ENCODE measurements at places on chromosomes 11 and 22.
A peak's percentile ranks its signal among the peaks of the same experiment; 100 is the strongest.

GRCh38 chr11:44208976-44209603 is 100.8 kb downstream of the ALX4 start:
- DNase-seq, result no peak

- DNase-seq, result no peak
Measured at GRCh38 chr11:44999068-44999467, 48.4 kb upstream of the TP53I11 start.

- no peak for DNase-seq
Measured at GRCh38 chr11:126334659-126335462, 20.6 kb upstream of the ST3GAL4 start.

DNA sequence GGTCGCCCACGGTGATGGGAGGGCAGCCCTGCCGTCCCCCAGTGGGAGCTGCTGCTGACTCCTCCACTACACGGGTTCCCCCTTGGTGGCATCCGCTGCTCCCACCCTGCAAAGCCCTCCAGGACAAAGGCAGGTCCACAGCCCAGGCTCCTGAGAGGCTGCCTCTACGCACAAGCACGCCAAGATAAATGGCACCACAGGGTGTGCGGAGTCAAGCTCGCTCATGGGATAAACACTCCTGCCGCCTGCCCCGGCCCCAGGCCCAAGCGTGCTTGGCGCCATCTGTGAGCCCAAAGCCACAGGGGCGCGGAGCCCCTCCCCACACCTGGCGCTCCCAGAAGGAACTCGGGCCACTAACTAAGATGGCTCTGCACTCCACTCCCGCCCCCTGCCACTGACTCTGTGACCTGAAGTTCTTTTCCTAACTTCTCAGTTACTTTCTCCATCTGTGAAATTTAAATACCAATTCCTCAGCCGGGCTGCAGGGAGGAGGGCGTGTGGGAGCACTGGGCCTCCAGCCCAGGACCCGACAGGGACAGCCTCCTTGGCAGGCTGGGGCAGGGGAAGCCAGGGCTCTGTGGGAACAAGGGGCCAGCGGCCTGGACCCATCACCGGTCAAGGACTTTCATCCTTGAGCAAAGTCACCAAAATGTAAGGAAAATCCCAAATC is 14.9 kb downstream of the EHD1 start:
- no peak for DNase-seq

- no peak for DNase-seq
Measured at GRCh38 chr11:110524238-110524637, 94.5 kb downstream of the FDX1 start.

DNA sequence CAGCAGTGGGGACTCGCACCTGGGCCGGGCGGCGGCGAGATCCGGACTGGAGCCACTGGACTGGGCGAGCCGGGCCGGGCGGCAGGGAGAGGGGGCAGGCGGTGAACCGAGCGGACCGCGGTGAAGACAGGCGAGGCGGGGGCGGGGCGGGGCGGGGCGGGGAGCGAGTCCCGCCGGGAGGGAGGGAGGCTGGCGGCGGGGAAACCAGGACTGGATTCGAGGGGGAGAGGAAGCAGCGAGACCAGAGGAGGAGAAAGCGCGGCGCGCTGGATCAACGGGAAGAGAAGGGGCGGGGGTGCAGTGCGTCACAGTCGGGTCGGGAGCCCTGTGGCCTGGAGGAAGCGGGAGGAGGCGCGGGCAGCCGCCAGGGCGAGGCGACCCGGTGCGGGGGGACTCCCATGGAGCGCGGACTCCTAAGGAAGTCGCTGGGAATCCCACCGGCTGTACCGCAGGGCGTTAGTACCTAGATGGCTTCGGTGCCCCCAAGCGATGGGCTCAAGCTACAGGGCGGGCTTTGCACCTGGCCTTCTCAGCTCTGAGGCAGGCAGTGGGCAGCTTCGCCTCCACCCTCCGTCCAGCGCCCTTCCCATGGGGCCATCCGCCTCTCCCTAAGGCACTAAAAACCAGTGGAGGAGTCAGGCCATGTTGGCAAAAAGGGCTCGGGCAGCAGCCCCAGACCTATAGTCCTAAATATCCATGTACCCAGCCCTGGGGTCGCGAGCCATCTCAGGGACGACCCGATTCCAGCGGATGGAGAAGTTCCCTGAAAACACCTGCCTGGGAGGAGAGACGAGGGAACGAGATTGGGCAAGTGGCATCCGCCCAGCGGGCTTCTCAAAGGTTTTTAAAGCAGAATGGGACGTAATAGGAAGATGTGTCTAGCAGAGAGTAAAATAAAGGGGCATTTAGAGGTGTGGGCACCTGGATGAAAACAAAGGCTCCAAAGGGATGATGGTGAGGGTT is at the start of gene TMEM121B:
TSS of gene TMEM121B (minus strand) at position 128 of the 963 bp plus-strand sequence. CDS start 233 bp downstream, outside the sequence.
- DNase-seq, result peak; percentile 46

- no peak for DNase-seq
Measured at GRCh38 chr11:2470495-2470894, 25.7 kb downstream of the KCNQ1 start.

DNA sequence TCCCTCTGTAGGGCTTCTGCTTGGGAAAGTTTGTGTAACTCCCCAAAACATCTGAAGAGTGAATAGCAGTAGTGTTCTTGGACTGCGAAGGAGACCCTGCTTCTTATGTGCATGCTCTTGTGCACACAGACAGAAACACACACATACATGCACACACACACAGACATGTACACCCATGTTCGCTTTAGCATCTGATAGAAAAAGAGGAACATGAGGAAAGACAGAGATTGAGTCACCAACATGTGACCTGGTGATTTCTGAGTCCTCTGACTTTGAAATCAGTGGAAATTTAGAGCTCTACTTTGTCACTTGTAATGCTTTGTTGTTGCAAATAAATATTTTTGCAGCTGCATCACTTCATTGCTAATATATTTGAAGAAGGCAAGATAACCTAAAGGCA is 23.8 kb downstream of the CD44 start:
- DNase-seq, result no peak

DNA sequence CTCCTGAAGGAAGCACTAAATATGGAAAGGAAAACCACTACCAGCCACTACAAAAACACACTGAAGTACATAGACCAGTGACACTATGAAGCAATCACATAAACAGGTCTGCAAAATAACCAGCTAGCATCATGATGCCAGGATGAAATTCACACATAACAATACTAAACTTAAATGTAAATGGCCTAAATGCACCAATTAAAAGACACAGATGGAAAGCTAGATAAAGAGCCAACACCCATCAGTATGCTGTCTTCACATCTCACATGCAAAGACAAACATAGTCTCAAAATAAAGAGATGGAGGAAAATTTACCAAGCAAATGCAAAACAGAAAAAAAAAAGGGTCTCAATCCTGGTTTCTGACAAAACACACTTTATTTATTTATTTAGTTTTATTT is 171.7 kb downstream of the TTC28 start:
- no peak for DNase-seq

DNA sequence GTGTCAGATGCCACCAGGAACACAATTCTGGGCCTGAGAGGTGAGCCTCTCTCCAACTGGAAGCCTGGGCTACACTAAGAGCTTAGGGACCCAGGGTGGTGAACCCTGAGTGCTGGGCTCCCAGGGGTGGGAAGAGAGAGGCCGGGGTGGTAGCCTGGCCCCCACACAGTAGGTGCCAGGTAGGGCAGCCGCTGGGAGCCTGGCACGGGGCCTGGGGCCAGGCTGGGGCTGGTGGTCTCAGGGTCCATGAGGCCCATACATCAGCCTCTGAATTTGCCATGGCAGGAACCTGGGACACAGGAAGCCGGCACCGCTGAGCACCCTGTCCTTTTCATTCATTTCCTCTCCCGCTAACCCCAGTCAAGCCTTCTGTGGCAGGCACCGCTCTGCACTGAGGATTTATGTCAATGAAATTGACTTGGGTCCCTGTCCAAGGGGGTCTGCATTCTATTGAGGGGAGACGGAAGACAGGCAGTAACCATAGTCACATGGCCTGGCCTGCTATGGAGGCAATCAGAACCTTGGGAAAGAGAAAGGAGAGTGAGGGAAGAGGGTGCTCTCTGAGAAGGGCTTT is 8.6 kb downstream of the MYEOV start:
- no peak for DNase-seq

All from globus pallidus (tissue), 1 donor.